ENCODE measurements at places on chromosomes 13 and 19. TPM values are rescaled to one million over a fixed set of nuclear protein-coding genes. Genes with fewer than 3 reads are reported as not detected.

The TNFRSF19 gene
- 3.2 TPM for total RNA-seq

The SLAIN1 gene
- total RNA-seq = 12.3 TPM

The RNF17 gene
- total RNA-seq = not detected

The CERS1 gene
- 3.2 TPM for total RNA-seq

The LPAR2 gene
- total RNA-seq = 0.83 TPM

All from esophagus muscularis mucosa (tissue), 4 donors.